Upper lobe of left lung (tissue), 6 donors: ENCODE measurements at places on chromosomes 1 and 21.
A peak's percentile ranks its signal among the peaks of the same experiment; 100 is the strongest.

DNA sequence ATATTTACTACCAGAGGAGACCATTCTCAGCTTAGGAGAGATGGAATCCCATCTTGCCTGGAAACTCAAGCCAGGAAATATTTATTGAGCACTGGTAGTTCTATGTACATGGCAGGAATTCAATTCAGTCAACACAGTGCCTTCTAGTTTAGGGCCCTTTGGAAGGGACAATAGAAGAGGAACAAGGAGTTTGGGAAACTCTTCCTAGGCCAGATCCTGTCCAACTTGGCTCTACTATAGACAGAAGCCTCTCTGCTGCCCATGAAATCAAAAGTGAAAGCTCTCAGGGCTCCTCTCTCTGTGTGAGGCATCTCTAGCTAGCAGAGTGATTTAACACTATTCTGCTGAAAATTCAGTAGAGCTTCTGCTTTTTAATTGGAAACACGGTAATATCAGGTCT lies 244.6 kb upstream of the MAP1LC3C start:
- no peak for DNase-seq

GRCh38 chr1:226496453-226497015 lies 52.0 kb upstream of the STUM start:
- no peak for DNase-seq

- DNase-seq = no peak
These were observed 37.8 kb downstream of the ACTN2 start for GRCh38 chr1:236724049-236724448.

DNA sequence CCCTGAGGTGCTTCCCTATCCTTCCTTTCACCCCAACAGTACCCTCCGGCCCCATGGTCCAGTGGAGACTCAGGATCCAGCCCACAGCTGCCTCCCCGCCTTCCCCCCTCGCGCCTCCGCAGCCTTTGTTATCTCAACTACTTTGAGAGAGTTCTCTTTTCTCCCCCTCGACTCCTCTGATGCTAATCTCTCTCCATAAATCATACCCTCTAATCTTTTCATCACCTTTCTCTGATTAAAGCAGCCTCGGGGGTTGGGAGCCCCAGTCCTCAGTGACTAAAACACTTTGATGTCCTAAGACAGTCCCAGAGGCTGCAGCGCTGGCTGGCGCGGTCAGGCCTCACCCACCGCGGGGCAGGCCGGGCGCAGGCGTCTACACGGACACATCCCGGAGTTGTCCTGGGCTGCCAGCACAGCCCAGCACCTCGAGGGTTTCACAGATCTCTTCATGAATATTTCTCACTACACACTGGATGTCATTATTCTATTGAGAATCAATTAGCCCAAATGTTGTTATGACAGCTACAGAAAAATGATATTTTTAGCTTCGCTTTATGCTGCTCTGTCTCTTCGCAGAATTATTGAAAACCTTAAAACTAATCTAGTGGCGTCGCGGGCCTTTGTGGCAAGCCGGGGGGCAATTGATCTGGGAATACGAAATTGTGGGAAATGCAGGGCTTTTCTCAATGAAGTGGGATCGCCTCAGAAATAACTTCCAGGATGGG lies 289.5 kb downstream of the RRAGC start:
- DNase-seq = peak; percentile 77

DNA sequence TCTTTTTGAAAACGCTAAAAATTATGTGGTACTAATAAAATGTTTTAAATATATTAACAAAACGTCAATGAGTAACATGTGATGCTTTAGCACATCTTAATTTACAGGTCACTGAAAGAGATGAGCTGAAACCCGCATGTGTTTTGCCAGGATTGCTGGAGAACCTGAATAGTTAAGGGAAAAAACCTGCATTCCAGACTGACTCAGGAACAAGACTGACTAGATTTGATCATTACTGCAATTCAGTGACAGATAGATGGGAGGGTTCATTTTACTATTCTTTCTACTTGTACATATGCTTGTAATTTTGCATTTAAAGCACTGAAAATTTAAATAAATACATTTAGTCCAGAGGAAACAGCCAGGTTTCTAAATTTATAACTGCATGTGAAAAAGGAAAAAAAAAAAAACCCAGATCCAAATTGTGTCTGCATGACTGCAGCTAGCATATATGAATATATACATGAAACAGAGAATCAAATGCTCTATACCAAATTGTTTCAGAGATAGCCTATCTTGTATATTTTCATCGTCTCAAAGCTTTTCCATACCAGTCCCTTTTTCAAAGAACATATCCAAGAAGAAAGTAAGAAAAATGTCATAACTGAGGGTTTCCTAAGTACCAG lies 71.7 kb downstream of the APP start:
- DNase-seq = no peak

DNA sequence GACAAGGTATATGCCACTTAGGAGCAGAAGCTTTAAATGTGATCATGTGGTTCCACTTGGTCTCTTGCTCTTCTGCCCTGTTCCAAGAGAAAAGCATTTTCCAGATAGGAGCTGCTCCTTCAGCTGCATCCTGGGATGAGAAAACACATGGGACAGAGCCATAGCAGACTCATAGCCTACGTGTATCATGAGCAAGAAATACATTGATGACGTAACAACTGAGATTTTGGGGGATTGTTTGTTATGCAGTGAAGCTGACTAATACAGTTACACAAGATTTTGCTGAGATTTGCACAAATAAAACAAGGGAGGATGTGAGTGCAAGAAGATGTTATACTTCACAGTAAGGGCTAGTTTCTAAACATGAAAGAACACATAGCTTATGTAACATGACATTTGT lies 36.0 kb upstream of the IRF2BP2 start:
- DNase-seq = no peak

DNA sequence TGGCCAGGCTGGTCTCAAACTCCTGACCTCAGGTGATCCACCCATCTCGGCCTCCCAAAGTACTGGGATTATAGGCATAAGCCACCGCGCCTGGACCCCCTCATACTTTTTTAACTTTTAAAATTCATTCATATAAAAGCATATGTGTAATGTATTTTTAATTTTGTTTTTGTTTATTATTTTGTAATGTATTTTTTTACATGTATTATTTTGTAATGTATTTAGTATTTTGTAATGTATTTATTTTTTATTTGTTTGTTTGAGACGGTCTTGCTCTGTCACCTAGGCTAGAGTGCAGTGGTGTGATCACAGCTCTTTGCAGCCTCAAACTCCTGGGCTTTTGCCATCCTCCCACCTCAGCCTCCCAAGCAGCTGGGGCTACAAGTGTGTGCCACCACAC lies 12.0 kb upstream of the BRWD1 start:
- no peak for DNase-seq

DNA sequence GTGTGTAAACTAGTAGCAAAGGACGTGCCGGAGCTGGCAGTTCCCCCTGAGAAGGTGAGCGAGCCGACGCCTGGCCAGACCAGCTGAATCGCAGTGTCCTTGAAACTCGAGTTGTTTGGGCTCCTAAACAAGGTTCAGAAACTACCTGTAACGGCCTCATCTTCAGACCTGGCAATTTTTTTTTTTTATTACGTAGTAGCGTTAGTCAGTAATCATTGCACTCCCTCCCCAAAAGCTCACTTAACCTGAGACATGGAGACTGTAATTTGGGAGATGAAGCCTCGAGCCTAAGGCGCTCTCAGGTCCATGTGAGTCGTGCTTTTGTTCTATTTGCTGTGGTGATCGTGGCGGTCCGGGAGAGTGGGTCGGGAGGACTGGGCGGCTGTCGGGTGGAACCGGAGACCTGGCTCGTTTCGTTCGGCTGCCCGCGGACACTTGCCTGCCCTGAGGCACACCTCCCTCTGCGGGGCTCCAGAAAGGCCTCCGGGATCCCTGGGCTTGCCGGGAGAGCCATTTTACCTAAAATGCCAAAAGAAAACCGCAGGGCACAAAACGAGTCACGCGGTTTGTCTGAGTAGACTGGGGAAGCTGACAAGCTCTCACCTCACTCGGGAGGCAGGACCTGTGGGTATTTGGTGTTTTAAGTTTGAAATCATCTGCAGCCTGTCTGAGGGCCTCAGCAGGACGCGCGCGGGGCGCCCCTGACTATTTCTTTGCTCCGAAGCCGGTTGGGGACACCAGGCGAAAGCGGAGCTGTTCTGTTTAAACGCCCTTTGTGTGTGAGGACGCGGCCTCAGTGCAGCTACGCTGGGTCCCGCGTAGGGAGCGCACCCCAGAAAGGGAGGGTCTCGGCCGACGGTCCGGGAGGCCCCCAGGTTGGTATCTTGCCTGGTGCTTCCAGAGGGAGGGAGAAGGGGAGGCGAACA lies 722 bp downstream of the LHX8 start:
- DNase-seq = peak; percentile 81

DNA sequence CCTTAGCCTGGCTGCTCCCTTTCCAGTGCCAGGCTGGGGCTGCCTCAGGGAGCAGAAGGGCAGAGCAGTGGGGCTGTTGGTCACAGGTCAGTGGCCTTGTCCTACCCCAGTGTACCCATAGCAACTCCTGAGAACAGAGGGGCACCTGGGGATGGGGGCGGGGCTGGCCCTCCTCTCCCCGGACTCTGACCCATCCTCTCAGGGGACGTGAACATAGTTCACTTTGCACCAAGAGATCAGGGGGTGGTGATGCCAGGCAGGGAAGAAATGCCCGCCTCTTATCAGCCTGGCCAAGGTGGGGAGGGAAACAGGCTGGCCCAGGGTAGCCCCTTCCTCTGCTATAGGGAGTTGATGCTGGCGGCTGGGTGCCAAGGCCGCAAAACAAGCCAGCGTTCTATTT lies 4.9 kb downstream of the ETNK2 start:
- DNase-seq = no peak

- DNase-seq = peak; percentile 65
These were observed 37.0 kb downstream of the ZBTB8B start for GRCh38 chr1:32501865-32502264.

DNA sequence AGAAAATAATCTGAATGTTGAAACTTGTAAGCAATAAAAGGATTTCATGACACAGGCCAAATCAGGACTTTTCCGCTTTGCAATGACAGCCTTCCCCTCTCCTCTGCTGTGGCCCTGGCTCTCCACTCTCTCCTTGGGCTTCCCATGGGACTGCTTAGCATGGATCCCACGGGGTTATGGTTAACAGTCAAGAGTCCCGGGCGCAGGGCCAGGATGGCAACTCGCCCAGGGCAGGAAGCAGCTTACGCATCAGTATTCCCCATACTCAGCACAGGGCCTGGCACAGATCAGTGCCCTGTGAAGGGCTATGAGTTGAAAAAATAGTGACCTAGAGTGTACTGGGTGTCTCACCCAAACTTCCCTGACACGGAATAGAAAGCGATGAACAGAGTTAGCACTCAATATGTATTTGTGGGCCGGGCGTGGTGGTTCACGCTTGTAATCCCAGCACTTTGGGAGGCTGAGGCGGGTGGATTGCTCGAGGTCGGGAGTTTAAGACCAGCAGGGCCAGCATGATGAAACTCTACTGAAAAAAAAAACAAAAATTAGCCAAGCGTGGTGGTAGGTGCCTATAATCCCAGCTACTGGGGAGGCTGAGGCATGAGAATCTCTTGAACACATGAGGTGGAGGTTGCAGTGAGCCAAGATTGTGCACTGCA lies 29.1 kb upstream of the GRHL3 start:
- peak; percentile 90 for DNase-seq

DNA sequence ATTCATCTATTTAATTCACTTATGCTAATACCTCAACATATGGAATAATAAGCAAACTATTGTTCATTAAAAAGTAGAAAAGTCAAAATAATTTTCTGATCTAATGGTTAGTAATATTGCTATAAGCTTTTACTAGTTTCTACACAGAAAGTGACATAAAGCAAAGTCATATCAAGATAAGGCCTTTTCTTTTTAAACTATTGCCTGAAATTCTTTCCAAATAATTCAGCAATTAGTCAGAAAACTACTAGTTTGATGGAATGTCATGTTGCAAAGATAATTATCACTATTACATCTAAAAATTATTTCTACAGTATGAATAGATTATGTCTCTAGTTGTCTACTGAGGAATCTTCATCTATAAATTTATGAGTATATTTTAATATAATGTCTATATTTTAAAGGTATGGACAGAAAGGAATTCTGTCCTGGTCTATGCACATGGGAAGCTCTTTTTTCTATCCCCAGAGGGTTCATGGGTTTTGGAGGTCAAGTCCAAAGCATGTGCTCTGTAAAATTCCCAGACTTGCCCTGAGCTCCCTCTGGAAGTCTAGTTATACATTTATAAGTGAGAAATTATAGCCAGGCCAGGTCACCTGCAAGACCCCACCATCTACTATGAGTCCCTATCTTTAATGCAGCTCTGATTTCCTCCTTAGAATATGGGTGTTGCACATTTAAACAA lies 84.6 kb upstream of the DPYD start:
- no peak for DNase-seq

- DNase-seq = no peak
These were observed 3.5 kb upstream of the KRTAP27-1 start for GRCh38 chr21:30340714-30341573.

DNA sequence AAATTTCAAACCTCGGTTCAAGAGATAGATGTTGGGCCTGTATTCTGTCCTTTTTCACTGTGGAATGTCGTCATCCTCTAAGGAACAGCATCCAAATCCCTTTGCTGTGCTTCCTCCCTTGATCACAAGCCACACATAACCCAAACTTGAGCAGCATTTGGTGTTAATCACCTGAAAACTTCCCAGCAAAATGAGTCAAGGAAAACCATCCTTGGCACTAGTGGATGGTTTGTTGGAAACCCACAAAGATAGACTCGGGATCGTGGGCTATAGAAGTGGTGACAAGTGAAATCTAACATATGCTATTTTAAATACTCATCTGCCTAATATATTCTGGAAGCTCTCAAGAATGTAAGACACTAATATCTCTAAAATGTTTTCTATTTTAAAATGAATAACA lies 459.1 kb downstream of the SETD4 start:
- no peak for DNase-seq

GRCh38 chr21:38914528-38915293 lies 109.0 kb downstream of the ETS2 start:
- DNase-seq = peak; percentile 22

DNA sequence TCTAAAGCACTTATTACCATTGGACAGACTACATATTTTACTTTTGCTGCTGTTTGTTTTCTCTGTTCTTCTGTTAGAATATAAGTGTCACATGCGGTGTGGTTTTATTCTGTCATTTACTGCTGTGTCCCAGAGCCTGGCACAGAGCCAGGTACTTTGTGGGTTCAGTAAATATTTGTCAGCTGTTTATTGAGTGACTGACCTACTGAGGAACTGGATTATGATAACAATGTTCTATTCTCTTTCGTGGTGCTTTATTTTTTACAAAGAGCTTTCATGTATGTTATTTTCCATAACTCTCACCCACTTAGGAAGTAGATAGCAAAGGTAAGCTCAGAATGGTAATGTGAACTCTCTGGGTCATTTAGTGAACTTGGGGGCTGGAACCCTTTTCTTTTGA lies 118.8 kb downstream of the RWDD3 start:
- no peak for DNase-seq

GRCh38 chr21:17554679-17555465 lies 42.0 kb downstream of the CXADR start:
- no peak for DNase-seq
